Activated naive CD4-positive, alpha-beta T cell (primary cell): ENCODE measurements at places on chromosomes 1 and 21.

DNA sequence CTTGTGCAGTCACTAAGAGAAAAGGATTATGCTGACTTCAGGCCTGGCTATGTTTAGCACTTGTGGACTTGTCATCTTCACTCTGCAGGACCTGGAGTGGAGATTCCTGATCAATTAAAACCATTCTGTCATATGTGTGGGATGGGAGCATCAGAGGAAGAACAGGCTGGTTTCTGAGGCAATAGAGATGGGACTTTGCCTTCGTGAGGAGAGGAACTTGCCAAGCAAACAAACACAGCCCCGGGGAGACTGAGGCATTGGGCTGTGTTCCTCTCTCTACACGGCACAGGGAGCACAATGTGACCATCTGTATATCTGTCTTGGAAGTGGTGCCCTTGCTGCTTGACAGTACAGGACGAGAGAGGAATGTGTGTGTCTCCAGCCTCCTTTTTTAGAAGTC lies 23.1 kb downstream of the VASH2 start:
- DNase-seq, result no peak

DNA sequence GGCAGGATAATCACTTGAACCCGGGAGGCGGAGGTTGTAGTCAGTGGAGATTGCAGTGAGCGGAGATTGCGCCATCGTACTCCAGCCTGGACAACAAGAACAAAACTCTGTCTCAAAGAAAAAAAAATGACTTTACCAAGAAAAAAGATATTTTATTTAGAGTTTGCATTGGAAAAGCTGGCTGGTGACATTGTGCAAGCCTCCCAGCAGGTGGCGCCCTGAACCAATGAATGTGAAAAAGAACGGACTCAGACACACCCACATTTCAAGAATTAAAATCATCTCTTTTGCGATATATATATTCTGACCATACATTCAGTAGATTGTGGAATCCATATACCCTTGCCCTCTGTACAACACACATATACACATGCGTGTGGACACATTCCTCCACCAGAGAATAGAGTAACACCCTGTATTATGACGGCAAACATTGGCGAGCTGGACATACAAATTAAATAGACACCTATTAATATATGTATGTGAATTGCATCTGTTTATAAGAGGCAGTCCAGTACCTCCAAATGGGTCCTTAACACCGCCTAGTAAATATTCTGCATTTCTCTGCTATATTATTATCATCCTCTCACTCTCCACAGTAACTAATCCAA lies 39.0 kb upstream of the CADM3 start:
- peak; percentile 24 for DNase-seq

GRCh38 chr1:94323311-94324177 lies 86.2 kb upstream of the ARHGAP29 start:
- DNase-seq, result no peak

DNA sequence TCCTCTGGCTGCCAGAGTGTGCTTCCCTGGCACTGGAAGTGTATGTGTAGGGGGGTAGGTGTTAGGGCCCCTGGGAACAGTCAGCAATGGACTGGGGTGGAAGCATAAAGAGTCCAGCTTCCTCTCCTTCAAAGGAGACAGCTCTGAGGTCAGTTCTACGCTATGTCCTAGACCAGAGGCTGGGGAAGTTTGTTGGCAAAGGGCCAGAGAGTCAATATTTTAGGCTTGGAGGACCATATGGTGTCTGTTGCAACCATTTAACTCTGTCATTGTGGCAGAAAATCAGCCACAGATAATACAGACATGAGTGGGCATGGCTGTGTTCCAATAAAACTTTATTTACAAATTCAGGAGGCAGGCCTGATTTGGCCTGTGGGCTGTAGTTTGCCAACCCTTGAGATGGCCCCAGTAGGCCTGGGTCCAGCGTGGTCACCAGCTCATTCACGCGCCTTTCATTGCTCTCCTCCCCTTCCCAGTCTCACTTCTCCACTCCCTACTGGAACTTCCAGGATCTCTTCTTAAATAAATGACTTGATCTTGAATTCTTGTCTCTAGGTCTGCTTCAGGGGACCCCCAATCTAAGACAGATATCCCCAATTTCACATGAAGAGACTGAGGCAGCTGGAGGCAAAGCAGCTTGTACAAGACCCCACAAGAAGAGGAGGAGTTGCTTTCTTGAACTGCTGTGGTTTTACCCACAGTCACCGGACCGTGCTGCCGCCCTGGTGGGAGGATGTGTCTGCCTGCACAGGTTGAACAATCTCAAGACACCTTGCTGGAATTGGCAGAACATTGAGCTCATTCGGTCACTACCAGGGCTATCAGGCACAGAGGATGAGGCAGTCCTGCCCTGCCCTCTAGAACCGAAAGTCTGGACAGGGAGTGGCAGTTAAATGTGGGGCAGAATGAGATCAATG lies 162.4 kb upstream of the POU3F1 start:
- DNase-seq, result no peak

GRCh38 chr1:154867064-154867825 lies 2.8 kb downstream of the KCNN3 start:
- DNase-seq, result no peak

DNA sequence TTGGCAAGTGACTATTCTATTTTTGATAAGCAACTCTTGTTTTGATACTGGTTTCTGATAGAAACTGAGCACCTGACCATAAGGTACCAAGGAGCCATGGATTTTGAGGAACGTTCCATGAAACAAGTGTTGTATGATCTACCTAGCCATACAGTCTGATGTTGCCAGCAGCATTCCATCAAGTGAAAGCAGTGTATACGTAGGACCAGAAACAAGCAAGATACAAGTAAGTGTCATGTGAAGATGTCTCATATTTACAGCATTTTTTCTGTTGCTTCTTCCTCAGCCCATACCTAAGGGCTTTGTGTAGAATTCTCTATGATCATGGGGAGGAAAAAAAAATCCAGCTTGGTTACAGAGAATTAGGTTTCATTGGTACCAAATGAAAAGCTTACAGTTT lies 55.6 kb upstream of the RABGAP1L start:
- no peak for DNase-seq

DNA sequence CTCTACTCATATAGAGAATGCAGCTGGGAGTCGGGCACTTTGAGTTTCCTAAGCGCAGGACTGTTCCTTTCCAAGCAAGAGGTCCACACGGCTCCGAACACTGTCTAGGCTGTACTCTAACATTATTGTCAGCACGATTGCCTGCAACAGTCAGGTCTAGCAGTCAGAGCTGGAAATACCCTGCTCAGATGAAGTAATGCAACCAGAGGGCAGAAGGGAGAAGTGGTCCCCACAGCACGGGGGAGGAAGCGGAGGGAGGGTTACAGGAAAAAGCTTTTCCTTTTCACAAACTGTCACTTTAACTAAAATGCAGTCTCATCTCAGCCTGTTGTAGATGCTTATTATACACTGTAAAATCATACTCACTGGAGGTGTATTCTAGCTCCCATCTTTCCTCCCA lies 98.9 kb upstream of the SLC44A3 start:
- DNase-seq, result no peak

DNA sequence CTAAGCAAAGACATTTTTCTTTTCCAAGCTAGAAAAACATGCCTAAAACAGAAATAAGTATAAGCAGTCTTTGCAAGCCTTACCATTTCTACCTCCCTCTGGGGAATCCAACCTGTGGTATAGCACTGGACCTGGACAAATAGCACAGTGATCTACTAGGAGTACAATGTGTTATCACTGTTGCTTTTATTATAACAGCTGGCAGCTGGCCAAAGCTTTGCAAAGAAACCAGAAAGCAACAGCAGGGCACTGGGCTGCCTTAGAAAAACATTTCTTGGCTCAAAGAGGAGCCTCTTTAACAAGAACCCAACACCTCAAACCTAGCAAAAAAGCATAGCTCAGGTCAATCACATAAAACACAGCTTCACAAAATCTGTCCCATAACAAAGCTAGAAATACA lies 294.5 kb upstream of the GREM2 start:
- DNase-seq, result no peak

DNA sequence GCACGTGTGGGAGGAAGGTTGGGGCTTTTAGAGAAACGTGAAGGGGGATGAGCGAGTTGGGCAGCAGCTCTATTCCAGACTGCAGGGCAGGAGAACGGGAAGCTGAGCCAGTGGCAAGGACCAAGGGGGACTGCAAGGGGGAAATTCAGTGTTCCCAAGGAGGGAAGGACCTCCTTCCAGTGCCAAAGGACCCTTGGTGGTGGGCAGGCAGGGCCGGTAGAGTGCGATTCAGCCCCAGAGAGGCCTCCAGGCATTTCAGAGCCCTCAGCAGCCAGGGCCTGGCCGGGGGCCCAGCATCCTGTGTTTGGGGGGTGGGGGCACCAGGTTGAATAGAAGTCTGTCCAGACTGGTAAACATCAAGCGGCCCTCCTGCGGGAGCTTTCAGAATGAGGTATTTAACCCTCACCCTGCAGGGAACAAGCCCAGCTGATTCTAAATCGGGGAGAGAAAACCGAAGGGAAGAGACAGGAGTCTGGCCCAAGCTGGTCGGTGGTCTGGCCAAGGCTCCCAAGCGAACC lies 2.3 kb downstream of the COL9A2 start:
- DNase-seq, result no peak

DNA sequence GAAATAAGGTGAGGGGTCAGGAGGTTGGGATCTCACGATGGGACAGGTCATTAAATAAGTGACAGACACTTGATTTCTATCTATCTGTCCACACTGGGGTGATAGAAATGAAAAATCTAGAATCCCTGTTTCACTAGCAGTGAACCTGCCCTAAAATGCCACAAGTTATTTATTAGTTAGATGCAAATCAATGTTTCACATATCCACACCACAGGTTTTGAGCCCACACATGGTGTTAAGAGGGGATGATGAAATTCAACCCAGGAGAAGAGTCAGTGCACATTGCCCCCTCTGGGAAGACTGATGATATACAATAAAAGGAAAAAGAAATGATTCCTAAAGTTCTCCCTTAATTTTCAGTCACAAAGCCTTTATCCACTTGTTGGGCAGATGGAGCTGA lies 10.1 kb upstream of the NTPCR start:
- no peak for DNase-seq

- peak; percentile 84 for DNase-seq
Observed at GRCh38 chr1:155167166-155168104, 5.7 kb downstream of the KRTCAP2 start.

DNA sequence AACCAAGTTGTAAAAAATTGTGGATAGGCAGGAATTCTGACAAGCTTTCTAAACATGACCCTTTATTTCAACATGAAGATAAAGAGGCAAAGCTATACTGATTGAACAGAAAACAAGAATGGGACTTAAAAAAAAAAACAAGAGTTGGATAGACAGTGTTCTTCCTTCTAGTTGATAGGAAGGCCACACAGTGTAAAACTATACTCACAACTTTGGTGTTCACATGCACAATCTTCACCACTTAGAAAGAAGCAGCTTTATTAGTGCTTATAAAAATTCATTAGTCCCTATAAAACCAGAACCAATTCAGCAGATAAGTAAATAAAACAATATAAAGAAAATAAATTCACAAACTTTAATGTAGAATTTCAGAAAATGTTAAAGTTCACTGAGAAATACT lies 101.8 kb downstream of the AKT3 start:
- no peak for DNase-seq

- no peak for DNase-seq
Observed at GRCh38 chr1:209648931-209649776, 3.1 kb downstream of the LAMB3 start.

GRCh38 chr1:207672522-207673130 lies 27.7 kb downstream of the CR1L start:
- DNase-seq, result no peak

- no peak for DNase-seq
Observed at GRCh38 chr1:63916485-63917360, 142.9 kb downstream of the ROR1 start.

- DNase-seq, result no peak
Observed at GRCh38 chr1:1911350-1912041, 3.6 kb upstream of the CALML6 start.

DNA sequence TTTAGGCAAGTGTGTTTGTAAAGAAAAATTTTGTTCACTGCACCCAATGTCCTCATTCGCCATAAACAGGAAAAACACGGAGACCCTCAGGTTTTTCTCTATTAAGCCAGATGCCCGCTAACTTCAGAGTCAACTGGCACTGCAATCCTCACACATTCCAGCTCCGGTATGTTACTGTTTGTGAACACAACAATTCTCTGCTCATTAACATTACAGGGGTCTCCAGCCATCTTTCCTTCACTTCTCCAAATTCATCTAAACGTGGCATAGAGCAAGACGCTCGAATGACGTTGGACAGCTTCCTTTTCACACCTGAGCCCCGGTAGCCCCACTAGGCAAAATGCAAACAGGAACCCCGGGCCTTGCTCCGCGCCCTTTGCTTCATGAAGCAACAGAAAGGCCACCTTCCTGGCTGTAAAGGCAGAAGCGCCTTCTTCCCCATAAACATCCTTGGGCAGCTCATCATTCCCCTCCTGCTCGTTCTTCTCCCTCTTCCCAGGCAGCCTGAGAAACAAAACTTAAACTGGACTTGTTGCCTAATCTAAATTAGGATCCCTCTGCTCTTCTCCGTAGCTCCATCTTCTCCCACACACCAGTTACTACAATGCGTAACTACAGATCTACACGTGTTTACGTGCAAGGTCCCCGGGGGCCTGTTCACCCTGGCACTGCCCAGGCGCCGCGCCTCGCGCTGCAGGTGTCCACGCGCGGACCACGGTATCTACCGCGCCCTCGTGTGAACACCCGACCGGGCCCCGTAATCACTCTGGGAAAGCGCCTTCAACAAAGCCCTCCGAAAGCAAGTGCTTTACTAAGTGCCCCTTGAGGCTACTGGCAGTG lies 1.2 kb downstream of the LBR start:
- DNase-seq, result no peak

DNA sequence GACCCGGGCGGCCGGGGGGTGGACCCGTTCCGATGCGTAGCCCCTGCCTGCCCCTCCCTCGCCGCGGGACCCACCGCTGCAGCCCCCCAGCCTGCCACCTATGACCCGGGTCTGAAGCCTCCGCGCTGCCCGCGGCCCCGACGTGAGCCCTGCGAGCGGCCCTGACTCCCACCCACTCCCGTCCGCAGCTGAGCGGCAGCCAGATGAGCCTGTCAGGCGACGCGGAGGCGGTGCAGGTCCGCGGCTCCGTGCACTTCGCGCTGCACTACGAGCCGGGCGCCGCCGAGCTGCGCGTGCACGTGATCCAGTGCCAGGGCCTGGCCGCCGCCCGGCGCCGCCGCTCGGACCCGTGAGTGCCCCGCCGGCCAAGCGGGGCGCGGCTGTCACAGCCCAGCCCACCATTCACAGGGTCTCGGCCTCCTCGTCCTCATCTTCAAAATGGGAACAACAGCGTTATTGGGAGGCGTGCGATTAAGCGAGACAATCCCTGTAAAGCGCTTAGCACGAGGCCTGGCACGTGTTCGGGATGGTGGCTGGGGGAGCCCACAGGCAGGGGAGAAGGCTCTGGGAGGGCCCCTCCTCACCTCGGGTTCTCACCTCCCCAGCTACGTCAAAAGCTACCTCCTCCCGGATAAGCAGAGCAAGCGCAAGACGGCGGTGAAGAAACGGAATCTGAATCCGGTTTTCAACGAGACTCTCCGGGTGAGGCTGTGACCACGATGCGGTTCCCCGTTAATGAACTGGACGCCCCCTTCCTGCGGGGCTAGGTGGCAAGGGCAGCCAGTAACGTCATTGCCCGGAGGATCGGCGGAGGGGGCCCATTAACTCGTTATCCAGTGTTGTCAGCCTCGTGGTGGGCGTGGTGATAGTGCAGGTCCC lies 8.2 kb downstream of the SYTL1 start:
- no peak for DNase-seq

- no peak for DNase-seq
Observed at GRCh38 chr1:64304823-64305222, 101.4 kb downstream of the UBE2U start.

- DNase-seq, result no peak
Observed at GRCh38 chr1:244815600-244816099, 19.8 kb upstream of the COX20 start.
